Heart left ventricle (tissue), 16 donors: ENCODE measurements at places on chromosomes 1 and 21. TPM values are rescaled to one million over a fixed set of nuclear protein-coding genes. Genes with fewer than 3 reads are reported as not detected.

The CFHR3 gene
- not detected for total RNA-seq

The CR1L gene
- total RNA-seq, result not detected

The CEP85 gene
- 35.6 TPM for total RNA-seq

The RPE65 gene
- total RNA-seq, result not detected

The RAB13 gene
- total RNA-seq, result 64.0 TPM
